ENCODE measurements at places on chromosomes 3 and 15. TPM values are rescaled to one million over a fixed set of nuclear protein-coding genes. Genes with fewer than 3 reads are reported as not detected.

DNA sequence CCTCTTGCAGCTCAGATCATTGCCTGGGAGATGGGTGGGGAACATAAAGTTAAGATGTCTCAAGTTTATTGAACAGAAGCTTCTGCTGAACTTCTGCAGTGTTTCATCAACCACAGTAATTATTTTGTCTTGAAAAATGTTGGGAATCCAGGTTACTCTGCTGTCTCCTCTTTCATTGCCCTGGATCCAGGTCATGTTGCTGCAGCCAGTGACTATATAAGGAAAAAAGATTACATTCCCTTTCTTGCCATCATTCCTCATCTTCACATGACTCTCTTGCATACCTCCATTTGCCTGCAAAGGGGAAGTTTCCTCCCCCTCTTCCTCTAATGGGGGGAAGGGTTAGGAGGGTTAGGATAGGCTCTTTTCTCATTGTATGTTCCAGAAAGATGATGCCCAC, 15.1 kb downstream of the GMNC start:
- no peak for DNase-seq
- H3K36me3 ChIP-seq, result no peaks in the 10 kb centered on the region
- no peak overlapping the region for H3K27ac ChIP-seq

GRCh38 chr15:89772932-89773583, 3.1 kb upstream of the MESP2 start:
- H3K36me3 ChIP-seq, result no peaks in the 10 kb centered on the region
- no peak overlapping the region for H3K4me3 ChIP-seq
- no peaks in the 10 kb centered on the region for H3K27me3 ChIP-seq

- DNase-seq, result no peak
- no peaks in the 10 kb centered on the region for H3K36me3 ChIP-seq
- H3K27me3 ChIP-seq, result no peaks in the 10 kb centered on the region
- H3K4me1 ChIP-seq, result no peaks in the 10 kb centered on the region
- no peak overlapping the region for H3K4me3 ChIP-seq
- H3K27ac ChIP-seq, result no peak overlapping the region
Observed at GRCh38 chr3:114552527-114552812, 258.6 kb downstream of the TIGIT start.

- no peak overlapping the region for H3K27ac ChIP-seq
- DNase-seq, result no peak
- H3K36me3 ChIP-seq, result no peaks in the 10 kb centered on the region
- peaks cover 6% of the 10 kb centered on the region for H3K4me1 ChIP-seq
- no peak overlapping the region for H3K4me3 ChIP-seq
- H3K27me3 ChIP-seq, result no peaks in the 10 kb centered on the region
Observed at GRCh38 chr3:56989169-56989976, 71.1 kb upstream of the SPATA12 start.

DNA sequence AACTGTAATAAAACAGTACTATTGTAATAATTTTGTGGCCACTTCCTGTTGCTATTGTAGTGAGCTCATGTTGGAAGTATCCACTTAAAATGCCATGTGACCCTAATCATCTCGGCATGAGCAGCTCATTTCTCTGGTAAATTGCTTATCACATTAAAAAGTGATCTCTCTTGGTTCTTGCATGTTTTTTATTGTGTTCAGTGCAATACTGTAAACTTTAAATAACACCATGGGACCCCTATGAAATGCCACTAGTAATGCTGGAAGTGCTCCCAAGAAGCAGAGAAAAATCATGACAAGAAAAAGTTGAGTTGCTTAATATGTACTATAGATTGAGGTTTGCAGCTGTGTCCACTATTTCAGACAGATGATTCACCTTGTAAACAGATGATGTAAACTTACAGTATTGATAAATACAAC, 45.6 kb downstream of the NMD3 start:
- DNase-seq, result no peak
- no peaks in the 10 kb centered on the region for H3K4me1 ChIP-seq
- H3K27me3 ChIP-seq, result no peaks in the 10 kb centered on the region
- no peak overlapping the region for H3K27ac ChIP-seq
- H3K36me3 ChIP-seq, result no peaks in the 10 kb centered on the region

DNA sequence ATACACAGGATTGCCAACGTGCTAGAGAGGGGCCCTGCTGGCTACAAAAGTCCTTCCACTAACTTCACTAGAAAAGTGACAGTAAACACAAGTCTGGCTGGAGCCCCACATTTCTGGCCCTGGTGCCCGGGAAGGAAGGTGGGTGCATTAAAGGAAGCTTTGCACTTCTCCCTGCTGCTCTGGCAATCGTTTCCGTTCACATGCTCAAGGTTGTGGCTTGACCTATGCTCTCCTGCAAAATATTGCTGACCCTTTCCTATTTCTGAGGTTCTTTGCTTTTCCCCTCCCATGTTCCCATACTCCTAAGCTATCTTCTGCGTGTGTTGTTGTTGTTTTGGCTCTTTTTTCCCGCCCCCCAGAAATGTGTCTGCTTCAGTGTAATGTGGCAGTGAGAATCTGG, 9.1 kb upstream of the CCR3 start:
- no peak for DNase-seq
- no peaks in the 10 kb centered on the region for H3K36me3 ChIP-seq
- no peaks in the 10 kb centered on the region for H3K4me1 ChIP-seq
- H3K4me3 ChIP-seq, result no peak overlapping the region
- H3K27me3 ChIP-seq, result no peaks in the 10 kb centered on the region
- no peak overlapping the region for H3K27ac ChIP-seq

DNA sequence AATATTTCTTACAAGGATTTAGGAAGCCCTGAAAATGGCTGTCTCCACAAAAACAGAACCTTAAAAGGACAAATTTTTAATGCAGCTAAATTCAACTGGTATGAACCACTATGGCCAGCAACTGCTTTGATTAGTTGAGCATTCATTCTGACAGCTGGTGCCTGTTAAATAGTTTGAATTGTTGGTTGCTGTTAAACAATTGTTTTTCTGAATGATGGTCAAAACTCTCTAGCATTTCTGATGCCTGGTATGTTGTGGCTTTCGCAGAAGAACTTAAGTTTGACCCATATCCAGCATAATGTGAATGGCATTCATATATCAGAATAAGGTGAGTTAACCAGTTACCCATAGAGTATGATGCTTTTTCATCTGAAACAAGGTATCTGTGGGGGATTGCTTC, 138.4 kb downstream of the MEIS2 start:
- no peak overlapping the region for H3K4me3 ChIP-seq
- no peaks in the 10 kb centered on the region for H3K36me3 ChIP-seq
- no peak for DNase-seq
- no peak overlapping the region for H3K27ac ChIP-seq
- H3K27me3 ChIP-seq, result no peaks in the 10 kb centered on the region

The IGSF10 gene
- total RNA-seq, result 5.3 TPM

- no peak for DNase-seq
- no peak overlapping the region for H3K27ac ChIP-seq
- no peaks in the 10 kb centered on the region for H3K36me3 ChIP-seq
- no peaks in the 10 kb centered on the region for H3K4me1 ChIP-seq
- no peak overlapping the region for H3K4me3 ChIP-seq
Observed at GRCh38 chr3:134279466-134279865, 28.8 kb upstream of the RYK start.

GRCh38 chr15:56944485-56944884, 26.0 kb downstream of the TCF12 start:
- no peaks in the 10 kb centered on the region for H3K27me3 ChIP-seq
- no peak overlapping the region for H3K4me3 ChIP-seq
- no peak overlapping the region for H3K27ac ChIP-seq
- no peaks in the 10 kb centered on the region for H3K36me3 ChIP-seq
- DNase-seq, result no peak

DNA sequence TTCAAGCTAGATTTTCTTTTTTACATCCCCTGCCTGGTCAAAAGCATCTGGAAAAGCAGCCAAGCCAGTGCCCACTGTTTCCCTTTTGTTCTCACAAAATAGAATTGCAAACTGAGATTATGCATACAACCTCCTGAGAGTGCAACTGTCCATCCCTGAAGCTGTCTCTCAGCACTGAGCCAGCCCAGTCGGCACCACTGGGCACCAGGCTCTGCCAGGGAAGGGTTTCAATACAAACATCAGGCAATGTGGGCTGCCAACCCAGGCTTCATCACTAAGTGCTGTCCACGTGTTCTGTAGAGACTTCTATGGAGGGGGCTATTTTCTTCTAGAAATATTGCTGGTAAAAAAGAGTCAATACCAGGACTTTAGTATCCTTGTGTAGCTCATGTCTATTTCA, 356.3 kb upstream of the TBL1XR1 start:
- H3K4me1 ChIP-seq, result peaks cover 23% of the 10 kb centered on the region
- H3K36me3 ChIP-seq, result no peaks in the 10 kb centered on the region
- peak overlapping the region; percentile 42 for H3K27ac ChIP-seq
- peak overlapping the region; percentile 1 for H3K4me3 ChIP-seq

GRCh38 chr3:10413041-10413440, 92.1 kb upstream of the SEC13 start:
- H3K4me3 ChIP-seq, result no peak overlapping the region
- H3K4me1 ChIP-seq, result no peaks in the 10 kb centered on the region
- H3K36me3 ChIP-seq, result no peaks in the 10 kb centered on the region
- no peaks in the 10 kb centered on the region for H3K27me3 ChIP-seq
- H3K27ac ChIP-seq, result no peak overlapping the region
- no peak for DNase-seq

- no peak for DNase-seq
- H3K27ac ChIP-seq, result peak overlapping the region; percentile 67
- no peaks in the 10 kb centered on the region for H3K27me3 ChIP-seq
- no peaks in the 10 kb centered on the region for H3K36me3 ChIP-seq
Observed at GRCh38 chr3:172102883-172103310, 63.5 kb downstream of the FNDC3B start.

- H3K4me3 ChIP-seq, result no peak overlapping the region
- H3K36me3 ChIP-seq, result no peaks in the 10 kb centered on the region
- no peaks in the 10 kb centered on the region for H3K27me3 ChIP-seq
- no peak overlapping the region for H3K27ac ChIP-seq
Observed at GRCh38 chr3:158539414-158540014, 31.5 kb upstream of the MLF1 start.

DNA sequence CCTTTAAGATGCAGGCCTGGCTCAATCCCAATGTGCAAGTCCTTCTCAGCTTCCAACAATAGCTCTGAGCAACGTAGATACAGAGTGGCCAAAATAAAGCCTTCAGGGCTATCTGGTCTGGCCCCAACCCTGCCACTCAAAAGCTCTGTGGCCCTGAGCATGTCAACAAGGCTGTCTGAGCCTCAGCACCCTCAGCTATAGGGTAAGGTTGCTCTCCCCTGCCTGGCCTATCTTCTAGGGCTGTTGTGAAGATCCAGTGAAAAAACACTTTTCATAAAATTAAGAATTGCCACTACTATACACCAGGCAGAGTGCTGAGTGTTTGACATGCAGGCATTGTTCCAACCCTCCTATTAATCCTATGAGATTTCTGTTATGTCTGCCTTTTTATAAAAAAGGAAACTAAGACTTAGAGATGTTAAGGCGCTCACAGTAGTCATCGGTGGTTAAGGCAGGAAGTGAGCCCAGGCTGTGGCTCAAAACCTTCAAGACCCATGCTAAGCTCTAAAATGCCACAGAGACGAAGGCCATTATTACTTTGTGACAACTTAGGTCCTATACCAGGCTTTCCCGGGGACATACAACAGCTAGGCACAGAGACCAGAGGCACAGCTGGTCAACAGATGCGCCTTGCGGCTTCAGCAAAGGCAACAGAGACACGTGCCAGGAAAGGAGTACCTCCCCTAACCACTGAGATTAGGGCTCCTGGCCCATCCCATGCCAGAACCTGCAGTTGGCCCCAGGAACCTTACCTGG, 5.1 kb downstream of the POLG start:
- peaks cover 64% of the 10 kb centered on the region for H3K36me3 ChIP-seq
- H3K27me3 ChIP-seq, result no peaks in the 10 kb centered on the region
- no peak overlapping the region for H3K27ac ChIP-seq
- peaks cover 53% of the 10 kb centered on the region for H3K4me1 ChIP-seq
